ENCODE measurements at places on chromosomes 13 and 19. TPM values are rescaled to one million over a fixed set of nuclear protein-coding genes. Genes with fewer than 3 reads are reported as not detected.
A peak's percentile ranks its signal among the peaks of the same experiment; 100 is the strongest.

GRCh38 chr13:112615391-112615790 is 27.4 kb upstream of the TUBGCP3 start:
- peak; percentile 28 for DNase-seq

DNA sequence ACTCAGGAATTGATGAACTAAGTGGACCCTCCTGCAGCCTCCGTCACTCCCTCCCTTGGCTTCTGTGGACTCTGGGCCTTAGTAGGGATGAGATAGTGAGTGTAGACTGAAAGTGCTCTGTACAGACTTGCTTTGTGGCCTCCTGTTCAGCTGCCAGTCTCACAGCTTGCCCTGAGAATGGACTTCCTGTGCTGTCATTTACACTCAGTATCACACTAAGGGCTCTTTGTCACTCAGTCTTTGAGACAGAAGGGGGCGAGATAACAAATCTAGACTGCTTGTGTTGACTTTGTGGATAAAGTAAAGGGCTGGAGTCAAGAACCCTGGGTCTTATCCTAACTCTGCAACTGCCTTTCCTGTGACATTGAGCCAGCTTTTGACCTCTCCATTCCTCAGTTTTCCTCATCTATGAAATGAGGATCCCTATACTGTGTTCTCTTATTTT is 21.0 kb upstream of the SPRY2 start:
- DNase-seq = no peak

Gene COL4A1
- total RNA-seq = 140 TPM

Gene VAV1
- 1.4 TPM for total RNA-seq

DNA sequence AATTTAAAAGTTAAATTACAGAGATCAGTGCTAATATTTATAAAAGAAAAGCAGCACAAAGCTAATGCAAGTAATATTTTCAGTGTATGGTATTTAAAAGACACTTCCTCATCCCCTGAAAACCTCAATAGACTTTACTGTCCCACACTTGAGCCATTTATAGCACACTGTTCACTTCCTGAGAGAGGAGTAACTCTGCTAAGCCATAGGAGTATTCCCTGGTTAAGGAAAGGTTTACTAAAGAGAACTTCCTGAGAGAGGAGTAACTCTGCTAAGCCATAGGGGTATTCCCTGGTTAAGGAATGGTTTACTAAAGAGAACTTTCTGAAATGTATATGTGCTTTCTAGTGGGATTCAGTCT is 159.4 kb downstream of the NHLRC3 start:
- no peak for DNase-seq

Gene TMEM59L
- 2.2 TPM for total RNA-seq

Gene LRRC63
- not detected for total RNA-seq

Gene CLEC4G
- total RNA-seq = not detected

GRCh38 chr13:110593430-110594130 is 21.8 kb upstream of the NAXD start:
- DNase-seq = no peak

DNA sequence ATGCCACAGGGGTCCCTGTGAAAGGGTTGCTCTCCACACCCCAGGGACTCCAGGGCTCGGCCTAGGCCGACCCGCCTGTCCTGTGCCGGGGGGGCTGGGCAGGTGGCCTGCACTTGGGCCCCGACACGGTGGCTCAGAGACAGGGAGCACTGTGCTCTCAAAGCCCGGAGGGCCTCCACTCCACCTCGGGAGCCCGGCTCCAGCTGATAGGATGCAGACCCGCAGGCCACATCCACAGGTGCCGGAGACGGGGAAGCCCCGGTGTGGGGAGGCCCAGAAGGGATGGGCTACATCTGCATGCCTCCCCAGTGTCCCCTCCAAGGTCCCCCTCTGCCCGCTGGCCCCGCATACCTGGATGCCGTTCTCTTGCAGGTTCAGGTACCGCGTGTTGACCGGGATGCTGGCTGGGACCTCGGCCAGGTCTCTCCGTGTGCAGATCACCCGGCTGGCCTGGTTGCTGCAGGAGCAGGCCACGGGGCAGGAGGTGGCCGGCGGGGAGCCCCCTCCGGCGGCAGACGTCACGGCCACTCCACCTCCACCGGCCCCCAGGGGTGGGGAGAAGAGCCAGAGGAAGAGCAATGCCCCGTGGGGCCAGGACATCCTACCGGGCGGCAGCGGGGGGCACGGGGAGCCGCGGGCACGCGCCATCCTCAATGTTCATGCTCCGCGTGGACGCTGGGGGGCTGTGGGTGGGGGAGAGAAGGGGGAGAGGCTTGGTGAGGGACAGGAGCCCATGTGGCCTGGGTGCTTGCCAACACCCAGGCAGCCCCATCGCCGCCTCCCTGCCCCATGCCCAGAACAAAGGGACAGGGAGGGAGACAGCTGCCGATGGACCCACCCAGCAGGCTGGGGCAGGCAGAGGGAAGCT is 19.8 kb downstream of the LRRC4B start:
- no peak for DNase-seq
